ENCODE measurements at places on chromosomes 4 and X.
A peak's percentile ranks its signal among the peaks of the same experiment; 100 is the strongest.

DNA sequence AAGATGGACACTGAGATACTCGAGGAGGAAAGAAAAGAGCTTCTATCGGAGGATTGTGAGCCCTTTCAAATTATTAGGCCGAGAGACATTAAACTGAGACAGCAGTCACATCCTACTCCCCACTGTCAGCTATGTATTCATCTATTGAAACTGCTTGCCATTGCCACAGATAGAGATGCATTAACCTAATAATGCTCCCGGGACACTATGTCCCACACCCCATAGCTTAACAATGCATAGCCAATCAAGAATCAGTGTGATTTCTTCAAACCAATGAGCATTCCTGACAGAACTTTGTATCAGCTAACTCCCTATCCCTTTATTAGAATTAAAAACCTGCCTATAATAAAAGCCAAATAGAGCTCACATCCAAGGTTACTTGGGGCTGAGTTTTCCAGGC, 118.1 kb upstream of the NEIL3 start:
- DNase-seq: no peak

DNA sequence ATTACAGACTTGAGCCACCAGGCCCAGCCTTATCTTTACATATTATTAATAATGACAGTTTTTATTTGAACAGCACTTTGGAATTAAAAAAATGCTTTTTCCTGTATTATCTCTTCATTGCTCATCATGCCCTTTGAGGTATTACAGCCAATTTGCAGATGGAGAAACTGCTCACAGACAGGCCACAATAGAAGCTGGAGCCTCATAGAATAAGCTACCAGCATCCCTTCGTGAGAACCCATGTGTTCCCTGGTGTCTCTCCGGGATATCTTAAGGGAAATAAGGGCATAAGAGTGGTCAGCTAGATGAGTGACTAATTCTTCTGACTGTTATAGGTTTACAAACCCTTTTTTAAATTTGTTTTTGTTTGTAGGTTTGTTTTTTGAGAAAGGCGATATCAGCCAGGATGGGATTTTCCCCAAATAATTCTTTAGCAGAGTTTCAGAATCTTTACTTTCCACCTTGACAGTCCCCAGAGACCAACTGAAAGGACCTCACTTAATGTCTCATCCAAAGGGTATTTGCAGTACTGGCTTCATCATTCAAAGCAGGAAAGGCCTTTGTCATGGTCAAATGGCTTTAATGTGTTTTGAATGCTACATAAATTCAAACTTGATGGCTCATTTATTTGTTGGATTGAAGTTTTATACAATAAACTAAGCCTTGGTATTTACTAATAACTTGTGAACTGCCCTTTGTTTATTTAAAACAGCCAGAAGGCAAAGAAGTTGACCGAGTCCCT, 48.0 kb upstream of the SOD3 start:
- peak; percentile 69 for DNase-seq

GRCh38 chr4:23922013-23922412, 32.2 kb upstream of the PPARGC1A start:
- DNase-seq: no peak

- no peak for DNase-seq
Measured at GRCh38 chrX:42248226-42248625, 324.9 kb upstream of the CASK start.

GRCh38 chr4:141020801-141021261, 112.4 kb downstream of the RNF150 start:
- DNase-seq: peak; percentile 90

- peak; percentile 52 for DNase-seq
Measured at GRCh38 chrX:78375894-78376293, 48.5 kb upstream of the CYSLTR1 start.

- DNase-seq: no peak
Measured at GRCh38 chrX:54708404-54708803, 89.7 kb downstream of the ITIH6 start.

GRCh38 chr4:61428950-61429349, 228.8 kb downstream of the ADGRL3 start:
- DNase-seq: no peak

DNA sequence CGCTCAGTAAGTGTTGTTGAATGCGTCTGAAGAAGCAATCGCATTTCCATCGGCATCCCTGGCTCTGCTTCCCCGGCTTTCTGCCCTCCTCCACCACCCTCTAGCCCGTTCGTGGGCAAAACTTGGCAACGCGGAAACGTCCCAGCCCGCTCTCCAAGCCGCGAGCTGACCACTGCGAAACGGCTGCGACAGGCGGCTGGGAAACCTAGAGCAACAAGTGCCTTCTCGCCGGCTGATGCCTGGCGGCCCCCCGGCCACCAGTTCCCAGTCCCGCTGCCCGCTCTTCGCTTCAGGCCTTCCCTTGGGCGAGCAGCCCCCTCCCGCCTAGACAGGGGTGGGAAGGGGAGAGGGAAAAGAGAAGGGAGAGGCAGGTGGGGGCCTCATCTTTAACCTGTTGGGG, 837 bp downstream of the CITED1 start:
- peak; percentile 4 for DNase-seq

Measured in EH (cell line).